ENCODE measurements at places on chromosomes 4 and X. TPM values are rescaled to one million over a fixed set of nuclear protein-coding genes. Genes with fewer than 3 reads are reported as not detected.

DNA sequence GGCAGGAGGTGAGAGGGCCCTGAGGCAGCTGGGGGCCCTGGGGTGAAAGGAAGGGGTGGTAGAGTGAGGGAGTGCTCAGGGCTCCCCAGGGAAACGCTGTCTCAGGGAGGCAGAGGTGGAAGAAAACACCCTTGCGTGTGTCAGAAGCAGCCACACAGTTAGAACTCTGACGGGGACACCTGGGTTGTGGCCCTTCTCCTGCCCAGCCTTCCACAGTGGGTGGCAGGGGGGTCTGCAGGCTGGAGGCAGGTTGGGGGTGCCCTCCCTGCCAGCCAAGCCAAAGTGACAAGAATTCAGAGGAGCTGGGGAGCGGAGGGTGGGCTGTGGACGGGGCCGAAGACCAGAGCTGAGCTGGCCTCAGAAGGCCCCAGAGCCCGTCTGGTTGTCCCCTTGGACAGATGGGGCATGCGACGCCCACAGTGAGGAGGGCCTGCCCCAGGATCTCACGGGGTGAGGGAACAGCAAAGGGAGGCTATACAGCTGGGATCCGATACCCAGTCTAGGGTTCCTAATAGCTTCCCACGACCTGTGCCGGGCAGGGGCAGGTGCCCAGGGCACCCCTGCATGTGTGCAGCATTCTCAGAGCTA lies 105.2 kb upstream of the ADRA2C start:
- DNase-seq, result no peak

DNA sequence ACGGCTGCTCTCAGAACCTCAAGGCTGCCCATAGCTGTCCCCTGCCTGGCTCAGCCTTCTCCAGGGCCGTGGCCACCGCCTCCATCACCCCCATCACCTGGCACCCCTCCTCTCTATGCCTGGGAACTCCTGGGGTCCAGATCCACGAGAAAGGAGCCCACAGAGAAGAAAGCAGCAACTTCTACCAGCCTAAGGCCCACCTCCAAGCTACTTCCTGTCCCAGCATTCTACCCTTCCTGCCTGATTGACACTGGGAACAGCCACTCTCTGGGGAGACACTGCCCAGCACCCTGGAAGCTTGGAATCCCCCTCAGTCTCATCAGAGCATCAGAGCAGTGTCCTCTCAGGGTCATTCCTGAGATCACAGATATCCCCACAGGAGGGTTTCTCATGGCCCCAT lies 36.9 kb upstream of the PROM1 start:
- no peak for DNase-seq

GRCh38 chr4:81550388-81550859 lies 78.7 kb upstream of the RASGEF1B start:
- no peak for DNase-seq

Gene ERAS
- not detected for total RNA-seq

Gene CCNI
- total RNA-seq, result 98.6 TPM
